EH (cell line): ENCODE measurements at places on chromosomes 12 and 14.

GRCh38 chr14:68137704-68138619 is 318.4 kb downstream of the RAD51B start:
- peak; percentile 99 for DNase-seq

DNA sequence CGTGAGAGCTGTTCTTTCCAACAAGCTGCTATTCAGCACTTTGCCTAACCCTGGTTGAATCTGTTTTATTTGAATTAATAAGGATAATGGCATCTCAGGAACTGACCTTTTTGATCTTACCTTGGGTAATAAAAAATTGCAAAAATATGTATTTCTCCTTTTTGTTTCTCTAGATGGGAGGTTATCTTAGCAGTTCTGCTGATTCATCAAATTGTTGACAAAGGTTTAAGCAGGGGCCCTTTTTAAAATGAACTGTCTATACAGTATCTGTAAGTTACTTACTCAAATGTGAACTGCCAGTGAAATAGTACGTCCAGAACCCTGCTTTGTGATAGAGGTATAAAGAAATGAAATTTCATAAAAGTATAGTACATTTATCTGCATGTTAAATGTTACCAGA is 681 bp downstream of the TSHR start:
- DNase-seq, result no peak

DNA sequence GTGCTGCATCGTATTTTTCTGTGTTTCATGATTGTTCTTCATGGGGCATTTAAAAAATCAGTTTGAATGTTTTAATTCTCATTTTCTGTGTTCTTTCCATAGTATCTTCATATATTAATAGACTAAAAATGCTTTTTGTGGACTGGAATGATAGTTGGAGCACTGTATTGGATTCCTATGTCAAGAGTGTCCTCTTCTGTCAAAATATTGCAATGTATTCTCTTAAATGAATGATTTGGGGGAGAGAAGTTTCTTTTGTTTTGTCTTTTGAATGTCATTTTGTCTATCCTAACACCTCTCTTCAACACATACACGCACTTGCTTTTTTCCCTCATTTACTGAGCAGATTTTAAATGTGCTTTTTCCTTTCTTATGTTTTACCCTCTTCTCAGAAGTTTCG is 4.7 kb upstream of the EIF2S3B start:
- peak; percentile 20 for DNase-seq

DNA sequence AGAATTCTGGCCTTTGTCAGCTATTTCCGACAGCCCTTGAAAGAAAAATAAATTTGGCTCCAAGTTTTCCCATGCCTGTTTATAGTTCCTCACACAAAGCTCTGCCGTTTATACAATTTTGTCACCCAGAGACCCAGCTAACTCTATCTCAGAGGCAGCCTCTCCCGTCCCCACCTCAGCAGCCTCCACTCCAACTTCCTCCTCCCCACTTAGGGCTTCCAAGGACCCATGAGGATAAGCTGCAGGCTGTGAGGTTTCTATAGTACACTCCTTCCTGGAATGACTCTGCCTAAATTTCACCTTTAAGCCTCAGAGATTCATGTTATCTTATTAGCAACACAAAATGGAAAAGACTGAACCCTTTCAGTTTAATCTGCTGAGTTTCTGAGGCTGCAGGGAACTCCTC is 71.8 kb downstream of the TTC9 start:
- no peak for DNase-seq

GRCh38 chr12:131491916-131492490 is 218.9 kb upstream of the SFSWAP start:
- DNase-seq, result no peak

- DNase-seq, result peak; percentile 78
Observed at GRCh38 chr12:123983822-123984485, 10.9 kb downstream of the ZNF664 start.

DNA sequence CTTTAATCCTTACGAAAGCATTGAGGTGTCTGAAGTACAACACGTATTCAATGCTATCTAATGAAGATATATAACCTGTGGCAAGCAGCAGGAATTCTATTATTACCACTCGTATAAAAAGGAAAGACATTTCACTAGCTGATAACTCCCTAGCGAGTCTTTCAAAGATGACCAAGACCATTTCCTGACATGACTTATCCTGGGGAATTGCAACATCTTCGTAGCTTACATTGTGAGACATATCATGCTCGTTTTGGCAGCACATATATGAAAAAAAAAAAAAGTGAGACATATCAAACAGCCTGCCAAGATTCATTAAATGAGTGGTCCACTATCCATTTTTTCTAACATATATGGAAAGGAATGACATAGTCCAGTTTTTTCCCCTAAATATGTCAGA is 337.0 kb downstream of the FSCB start:
- no peak for DNase-seq

GRCh38 chr14:27845902-27846301 is 920.7 kb upstream of the FOXG1 start:
- DNase-seq, result no peak

- DNase-seq, result peak; percentile 44
Observed at GRCh38 chr12:116718655-116719454, 19.0 kb downstream of the SPRING1 start.

- DNase-seq, result no peak
Observed at GRCh38 chr12:129607301-129607700, 296.5 kb downstream of the TMEM132D start.

DNA sequence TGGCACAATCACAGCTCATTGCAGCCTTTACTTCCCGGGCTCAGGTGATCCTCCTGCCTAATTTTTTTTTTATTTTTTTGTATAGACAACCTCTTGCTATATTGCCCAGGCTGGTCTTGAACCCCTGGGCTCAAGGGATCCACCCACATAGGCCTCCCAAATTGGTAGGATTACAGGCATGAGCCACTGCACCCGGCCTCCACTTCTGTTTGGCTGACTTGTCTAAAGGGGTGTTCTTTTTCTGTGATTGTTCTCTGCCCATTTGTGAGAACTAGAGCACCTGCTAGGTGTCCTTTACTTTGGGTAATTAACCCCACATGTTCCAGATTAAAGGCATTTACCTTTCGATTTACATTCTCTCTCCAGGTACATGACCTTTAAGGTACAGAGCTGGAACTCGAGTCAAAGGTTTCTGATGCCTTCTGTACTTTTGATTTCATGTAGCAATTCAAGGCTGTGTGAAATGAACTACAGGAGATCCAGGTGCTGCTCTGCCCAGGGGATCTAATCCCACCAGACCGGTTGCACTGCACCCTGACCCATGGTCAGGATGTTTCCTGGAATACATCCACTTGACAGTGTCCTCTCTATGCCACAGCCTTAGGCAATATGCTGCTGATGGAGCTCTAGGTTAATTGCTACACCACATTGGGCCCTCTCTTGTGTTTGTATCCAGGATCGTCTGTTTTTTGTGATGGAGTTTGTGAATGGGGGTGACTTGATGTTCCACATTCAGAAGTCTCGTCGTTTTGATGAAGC is 163.6 kb downstream of the PRKCH start:
- no peak for DNase-seq

DNA sequence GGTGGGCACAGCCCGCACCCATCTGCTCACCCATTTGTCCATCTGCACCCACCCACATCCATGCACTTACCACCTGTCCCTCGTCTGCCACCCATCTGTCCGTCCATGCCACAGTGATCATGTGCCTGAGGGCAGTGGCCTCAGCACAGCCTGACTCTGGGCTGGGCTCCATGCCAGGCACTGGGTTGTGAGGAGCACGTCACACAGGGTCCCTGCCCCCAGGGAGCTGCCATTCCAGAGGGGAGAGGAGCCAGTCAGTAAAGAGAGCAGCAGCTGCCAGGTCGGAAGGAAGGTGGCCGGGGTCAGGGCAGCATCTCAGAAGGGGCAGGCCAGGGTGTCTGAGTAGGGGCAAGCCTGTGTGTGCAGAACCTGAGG is 43.6 kb downstream of the FBRSL1 start:
- no peak for DNase-seq

DNA sequence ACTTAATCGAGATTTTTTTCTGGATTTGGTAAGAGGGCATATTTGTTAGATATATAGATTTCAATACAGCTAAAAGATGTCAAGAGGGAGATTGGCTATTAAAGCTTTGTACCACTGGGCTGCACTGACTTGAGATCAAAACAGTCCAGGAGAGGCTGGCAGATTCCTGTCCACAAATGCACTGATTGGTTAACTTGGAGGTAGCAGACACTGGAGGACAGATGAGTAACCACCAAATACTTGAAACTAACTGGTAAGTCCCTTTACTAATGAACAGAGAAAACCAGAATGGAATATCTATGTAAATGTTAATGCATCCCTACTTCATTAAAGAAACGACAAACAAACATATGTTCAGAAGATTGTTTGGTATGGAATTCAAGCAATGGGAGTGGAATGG is 416.6 kb downstream of the LRIG3 start:
- DNase-seq, result peak; percentile 34

DNA sequence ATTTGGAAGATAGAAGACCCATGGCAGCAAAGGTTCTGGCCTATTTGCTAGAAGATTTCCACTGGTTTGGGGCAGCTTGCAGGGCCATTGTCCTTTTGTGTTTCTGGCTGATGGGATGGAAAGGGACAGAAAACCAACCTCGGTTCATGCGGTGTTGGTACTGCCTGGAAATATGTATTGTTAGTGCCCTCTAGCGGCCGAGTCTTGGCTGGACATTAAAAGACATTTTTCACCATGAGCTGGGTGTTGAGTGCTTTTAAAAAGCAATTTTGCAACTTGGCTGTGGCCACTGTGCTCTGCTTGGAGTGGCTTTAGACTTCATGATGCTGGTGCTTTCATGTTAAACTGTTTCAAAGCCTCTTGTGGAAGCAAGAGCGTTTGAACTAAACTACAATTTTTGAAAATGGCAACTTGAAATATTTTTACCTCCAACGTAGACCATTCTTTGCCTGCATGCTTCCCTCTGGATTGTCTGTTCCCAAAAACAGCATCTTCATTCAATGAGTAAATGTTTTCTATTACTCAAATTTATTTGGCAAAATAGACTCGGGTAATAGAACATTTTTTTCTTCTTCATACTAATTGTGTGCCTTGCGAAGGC is 102.7 kb upstream of the TBX5 start:
- peak; percentile 82 for DNase-seq

GRCh38 chr14:104383996-104384775 is 195.4 kb upstream of the C14orf180 start:
- DNase-seq, result no peak

- peak; percentile 69 for DNase-seq
Observed at GRCh38 chr14:30608533-30609006, 13.5 kb upstream of the SCFD1 start.

DNA sequence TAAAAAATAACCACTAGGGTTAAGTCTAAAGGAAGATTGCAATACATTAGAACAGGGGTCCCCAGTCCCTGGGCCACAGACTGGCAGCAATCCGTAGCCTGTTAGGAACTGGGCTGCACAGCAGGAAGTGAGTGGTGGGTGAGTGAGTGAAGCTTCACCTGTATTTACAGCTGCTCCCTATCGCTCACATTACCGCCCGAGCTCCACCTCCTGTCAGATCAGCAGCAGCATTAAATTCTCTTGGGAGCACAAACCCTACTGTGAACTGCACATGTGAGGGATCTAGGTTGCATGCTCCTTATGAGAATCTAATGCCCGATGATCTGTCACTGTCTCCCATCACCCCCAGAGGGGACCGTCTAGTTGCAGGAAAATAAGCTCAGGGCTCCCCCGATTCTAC is 15.5 kb downstream of the ADGRD1 start:
- no peak for DNase-seq

DNA sequence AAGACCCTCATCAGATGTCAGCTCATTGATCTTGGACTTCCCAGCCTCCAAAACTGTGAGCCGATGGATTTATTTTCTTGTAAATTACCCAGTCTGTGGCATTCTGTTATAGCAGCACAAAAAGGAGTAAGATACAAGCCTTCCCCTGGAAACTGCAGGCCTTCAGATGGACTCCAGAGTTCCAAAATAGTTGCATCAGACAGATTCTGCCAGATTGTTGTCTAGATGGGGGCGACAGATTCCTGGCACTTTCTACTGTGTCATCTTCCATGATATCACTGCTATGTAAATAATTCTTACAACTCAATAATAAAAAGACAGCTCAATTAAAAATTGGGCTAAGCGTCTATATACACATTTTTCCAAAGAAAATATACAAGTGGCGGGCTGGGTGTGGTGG is 17.2 kb upstream of the MARK3 start:
- DNase-seq, result peak; percentile 70

- no peak for DNase-seq
Observed at GRCh38 chr12:123041042-123041531, 60.6 kb downstream of the ARL6IP4 start.

GRCh38 chr14:106578481-106578880 is 1052.1 kb downstream of the TMEM121 start:
- DNase-seq, result no peak

GRCh38 chr14:29028973-29029582 is 262.5 kb downstream of the FOXG1 start:
- DNase-seq, result peak; percentile 63

DNA sequence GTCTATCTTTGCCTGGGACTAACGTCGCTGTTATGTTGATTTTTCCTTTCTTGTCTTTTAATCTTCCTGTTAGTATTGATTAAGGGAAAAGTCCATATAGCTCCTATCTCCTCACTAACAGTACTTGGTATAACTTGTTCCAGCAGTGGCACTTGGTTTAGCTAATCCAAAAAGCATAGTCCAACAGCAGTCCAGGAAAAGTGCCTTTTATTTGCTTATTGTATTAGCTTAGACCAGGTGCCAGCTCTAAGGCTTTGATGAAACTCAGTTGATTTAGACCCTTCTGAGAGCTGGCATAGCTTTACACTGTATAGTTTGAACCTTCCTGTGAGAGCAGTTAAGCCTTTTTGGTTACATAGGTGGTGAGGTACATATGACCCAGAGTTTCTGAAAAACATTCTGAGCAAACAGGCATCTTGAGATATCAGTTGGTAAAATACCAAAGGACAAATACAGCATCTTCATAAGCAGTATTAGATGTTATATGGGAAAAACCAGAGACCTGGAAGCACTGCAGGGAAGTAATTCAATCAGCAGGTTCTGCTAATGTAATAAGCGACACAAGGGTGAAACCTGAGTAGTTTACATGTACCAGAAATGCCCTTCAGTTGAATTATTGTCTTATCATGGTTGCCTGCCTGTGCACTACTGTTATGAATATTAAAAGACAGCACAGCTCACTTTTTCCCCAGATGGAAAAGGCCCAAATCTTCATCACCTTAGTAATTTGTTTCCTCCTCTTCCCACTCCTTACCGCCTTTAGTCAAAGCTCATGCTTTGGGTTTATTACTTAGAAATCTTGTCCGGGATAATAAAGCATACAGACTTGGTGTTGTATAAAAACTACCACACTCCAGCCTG is 13.0 kb downstream of the PELI2 start:
- DNase-seq, result no peak

GRCh38 chr12:81330480-81330879 is 252.6 kb downstream of the ACSS3 start:
- no peak for DNase-seq
